Activated T-cell treated with anti-CD3 and anti-CD28 coated beads, Interleukin-2, amount 50 U/mL, for 4 hours (primary cell): ENCODE measurements at places on chromosomes 12 and 14.

- no peak for DNase-seq
Observed at GRCh38 chr12:125689576-125690410, 624.6 kb downstream of the AACS start.

DNA sequence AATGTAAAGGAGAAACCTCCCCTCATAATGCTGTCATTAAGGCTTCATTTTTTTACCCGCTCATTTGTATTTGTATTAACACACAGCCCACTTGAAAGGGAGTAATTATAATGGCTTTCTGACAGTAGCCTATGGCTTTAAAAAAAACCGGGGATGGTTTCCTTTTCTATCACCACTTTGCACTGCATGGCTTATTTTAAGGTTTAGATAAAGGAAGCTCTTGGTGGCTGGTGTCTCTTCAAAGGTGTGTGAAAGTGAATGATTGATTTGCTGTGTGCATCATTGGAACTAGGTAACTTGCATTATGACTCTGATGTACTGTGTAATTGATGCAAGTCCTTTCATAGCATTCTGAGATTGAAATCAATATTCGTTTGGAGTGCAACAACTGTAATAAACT is 80.7 kb downstream of the NPAS3 start:
- DNase-seq = no peak

GRCh38 chr12:111503116-111503515 is 96.0 kb downstream of the ATXN2 start:
- no peak for DNase-seq

GRCh38 chr12:123227581-123228258 is 5.2 kb downstream of the MPHOSPH9 start:
- DNase-seq = no peak

DNA sequence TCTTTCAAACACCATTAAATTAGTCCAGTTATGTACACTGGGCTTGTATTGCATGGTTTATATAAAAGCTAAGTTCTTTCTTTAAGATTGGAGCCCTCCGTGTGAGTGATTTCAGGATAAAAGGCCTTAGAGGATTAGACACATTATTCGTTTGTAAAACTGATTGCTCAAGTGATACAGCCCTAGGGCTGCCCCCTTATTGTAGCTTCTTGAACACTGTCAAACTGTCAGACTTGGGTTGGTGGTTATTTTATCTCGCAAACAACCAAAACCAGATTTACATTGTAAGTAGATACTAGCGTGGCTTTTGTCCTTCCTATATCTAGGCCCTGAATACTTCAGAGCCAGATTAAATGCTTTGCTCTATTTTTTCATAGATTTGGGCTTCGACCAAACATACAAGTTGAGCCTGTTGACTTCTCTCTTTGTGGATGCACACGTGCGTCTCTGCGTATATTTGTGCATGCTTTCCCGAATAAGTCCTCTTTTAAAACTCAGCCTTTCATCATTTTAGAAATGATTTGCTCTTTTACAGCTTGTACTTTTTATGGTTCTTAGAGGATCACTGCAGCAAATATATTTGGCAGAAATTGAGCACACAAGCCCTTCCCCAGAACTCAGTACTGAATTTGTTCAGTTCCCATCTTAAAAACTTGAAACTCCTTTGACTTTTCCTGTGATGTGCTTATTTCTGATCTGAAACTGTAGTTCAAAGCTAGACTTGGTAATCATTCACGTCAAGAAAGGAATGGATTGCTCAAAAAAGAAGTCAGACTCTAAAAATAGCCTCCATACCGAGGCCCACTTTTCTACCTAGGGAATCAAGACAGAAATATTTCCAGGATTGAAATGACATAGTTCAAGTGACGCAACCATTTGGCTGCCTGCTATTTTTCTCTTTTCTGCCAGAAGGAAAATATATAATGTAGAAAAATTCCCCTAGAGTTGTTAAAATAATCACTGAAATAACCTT is 129.5 kb downstream of the ETV6 start:
- no peak for DNase-seq

GRCh38 chr12:46413368-46413767 is 40.8 kb upstream of the SLC38A2 start:
- DNase-seq = no peak

DNA sequence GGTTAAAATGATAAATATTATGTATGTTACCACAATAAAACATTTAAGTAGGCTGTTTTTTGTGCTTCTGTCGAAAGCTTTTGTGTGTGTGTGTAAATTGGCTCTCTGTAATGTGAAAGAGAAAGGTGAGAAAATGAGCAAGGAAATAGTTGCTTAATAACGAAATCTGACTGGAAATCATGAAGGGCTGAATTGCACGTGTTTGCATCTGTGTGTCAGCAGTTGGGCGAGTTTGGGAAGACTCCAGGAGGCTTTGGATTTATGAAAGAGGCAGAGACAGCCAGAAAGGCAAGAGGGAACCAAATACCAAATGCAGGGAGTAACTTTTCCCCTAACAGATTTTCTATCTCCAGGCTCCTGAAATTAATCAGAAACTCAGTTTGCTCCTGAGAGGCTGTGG is 47.2 kb upstream of the PLEKHG3 start:
- no peak for DNase-seq

GRCh38 chr12:10363914-10364814 is 25.7 kb downstream of the KLRK1 start:
- DNase-seq = no peak

GRCh38 chr14:54535126-54535525 is 25.4 kb downstream of the CGRRF1 start:
- DNase-seq = no peak
